Bronchial epithelial cell (primary cell): ENCODE measurements at places on chromosomes 1 and 21.
A peak's percentile ranks its signal among the peaks of the same experiment; 100 is the strongest.

DNA sequence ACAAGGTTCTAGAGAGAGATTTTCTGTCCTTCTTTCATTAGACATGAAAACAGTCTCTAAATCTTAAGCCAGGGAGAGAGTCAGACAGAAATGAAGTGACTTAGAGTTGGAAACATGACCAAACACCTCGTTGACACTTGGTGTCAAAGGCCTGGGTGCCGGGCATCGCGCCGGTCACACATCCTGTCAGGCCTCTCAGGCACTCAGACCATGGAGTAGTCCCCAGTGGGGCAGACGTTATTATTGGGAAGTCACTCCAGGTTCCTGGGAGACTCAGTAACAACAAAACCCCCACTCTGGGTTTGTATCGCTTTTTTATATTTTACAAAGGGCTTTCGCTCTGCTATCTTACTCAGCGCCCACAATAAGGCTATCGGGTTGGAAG lies 25.8 kb downstream of the KCNN3 start:
- no peak for DNase-seq

DNA sequence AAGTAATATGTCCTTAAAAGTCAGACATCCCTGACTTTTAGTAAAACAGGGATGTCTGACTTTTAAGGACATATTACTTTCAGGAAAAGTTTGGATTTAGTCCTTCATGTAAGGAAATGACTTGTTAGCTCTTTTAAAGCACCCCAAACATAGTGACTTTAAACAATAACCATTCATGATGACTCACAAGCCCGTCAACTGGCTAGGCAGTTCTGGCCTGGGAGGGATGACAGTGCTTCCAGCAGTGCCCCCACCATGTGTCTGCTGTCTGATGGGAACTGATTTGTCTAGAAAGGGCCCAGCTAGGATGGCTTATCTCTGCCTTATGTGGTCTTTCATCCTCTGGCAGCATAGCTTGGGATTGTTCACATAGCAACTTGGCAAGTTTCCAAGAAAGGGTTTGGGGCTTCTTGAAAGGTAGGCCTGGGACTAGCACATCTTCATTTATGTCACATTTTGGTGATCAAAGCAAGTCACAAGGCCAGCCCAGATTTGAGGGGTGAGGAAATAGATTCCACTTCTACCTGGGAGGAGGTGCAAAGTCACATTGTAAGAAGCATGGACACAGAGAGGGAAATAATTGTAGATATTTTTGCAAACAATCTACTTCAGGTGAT lies 143.5 kb downstream of the C1orf94 start:
- DNase-seq = peak; percentile 22

DNA sequence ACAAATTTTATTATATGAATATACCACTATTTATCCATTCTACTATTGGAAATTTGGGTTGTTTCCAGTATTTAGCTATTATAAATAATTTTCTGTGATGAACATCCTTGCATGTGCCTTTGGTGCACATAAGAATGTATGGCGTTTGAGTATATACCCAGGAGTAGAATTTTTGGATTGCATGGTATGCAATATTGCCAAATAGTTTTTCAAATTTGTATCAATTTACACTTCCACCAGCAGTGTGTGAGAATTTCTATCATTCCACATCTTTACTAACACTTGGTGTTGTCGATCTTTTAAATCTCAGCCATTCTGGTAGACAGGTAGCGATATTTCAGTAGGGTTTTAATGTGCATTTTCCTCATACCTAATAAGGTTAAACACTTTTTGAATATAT lies 9.2 kb upstream of the FNBP1L start:
- no peak for DNase-seq

GRCh38 chr1:169161496-169162194 lies 55.2 kb downstream of the ATP1B1 start:
- DNase-seq = peak; percentile 42

- peak; percentile 74 for DNase-seq
Observed at GRCh38 chr1:24502065-24502708, 449 bp upstream of the RCAN3 start.

GRCh38 chr1:40308036-40308727 lies 8.9 kb downstream of the COL9A2 start:
- no peak for DNase-seq
